Myocyte (in vitro differentiated cells): ENCODE measurements at places on chromosomes 3 and 15. TPM values are rescaled to one million over a fixed set of nuclear protein-coding genes. Genes with fewer than 3 reads are reported as not detected.

GRCh38 chr3:56988458-56989168 lies 71.9 kb upstream of the SPATA12 start:
- peak; percentile 87 for DNase-seq

GRCh38 chr3:191139736-191140135 lies 59.3 kb upstream of the OSTN start:
- no peak for DNase-seq

- DNase-seq = no peak
Measured at GRCh38 chr15:89646416-89647141, 8.7 kb downstream of the KIF7 start.

DNA sequence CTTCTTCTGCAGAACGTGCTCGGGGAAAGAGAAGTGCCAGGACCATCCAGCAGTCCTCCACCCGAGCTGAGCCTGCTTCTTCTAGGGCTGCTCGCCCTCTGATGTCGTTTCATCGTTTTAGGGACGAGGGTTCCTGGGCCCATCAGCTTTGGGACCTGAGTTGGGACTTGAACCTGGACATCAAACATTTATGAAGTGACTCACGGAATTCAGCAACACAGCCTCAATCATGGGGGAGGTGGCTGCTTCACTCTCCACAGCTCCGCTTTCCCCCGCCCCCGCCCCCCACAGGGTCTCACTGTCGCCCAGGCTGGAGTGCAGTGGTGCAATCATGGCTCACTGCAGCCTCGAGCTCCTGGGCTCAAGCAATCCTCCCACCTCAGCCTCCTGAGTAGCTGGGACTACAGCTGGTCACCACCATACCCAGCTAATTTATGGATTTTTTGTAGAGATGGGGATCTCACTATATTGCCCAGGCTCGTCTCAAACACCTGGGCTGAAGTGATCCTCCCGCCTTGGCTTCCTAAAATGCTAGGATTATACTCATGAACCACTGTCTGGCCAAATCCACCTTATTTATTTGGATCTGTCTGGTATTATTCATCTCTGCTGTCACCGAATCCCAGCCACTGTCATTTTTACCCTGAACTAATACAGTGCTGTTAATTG lies 725 bp upstream of the SCAMP2 start:
- DNase-seq = no peak

- DNase-seq = peak; percentile 54
Measured at GRCh38 chr3:98612996-98613517, 19.6 kb upstream of the CPOX start.

DNA sequence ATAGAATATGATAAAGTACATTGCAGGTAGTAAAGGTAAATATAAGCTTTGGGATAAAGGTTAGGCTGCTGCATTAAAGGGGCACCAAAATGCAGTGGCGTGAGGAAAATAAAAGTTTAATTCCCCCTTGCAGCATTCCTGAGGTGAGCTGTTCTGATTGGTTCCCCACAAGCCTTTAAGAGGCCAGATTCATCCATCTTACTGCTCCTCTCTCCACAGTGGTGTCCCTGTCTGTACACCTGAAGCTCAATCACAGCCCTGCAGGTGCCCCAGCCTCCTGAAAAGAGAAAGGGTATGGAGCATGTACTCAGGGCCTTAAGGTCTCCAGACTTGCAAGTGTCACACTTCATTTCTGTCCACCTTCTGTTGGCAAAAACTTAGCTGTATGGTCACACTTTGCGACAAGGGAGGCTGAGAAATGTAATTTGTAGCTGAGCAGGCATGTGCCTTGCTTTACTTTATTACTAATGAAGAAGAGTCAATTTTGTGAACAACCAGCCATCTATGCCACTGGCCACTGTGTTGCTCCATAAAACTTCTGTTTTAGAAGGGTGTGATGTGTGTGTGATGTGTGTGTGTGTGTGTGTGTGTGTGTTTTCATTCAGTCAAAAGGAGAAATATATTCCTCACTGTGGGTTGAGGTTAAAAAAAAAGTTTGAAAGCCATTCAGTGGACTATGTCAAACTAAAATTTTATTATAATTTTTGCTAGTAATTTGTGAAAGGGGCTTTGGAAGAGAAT lies 12.8 kb downstream of the LACTB start:
- no peak for DNase-seq

- no peak for DNase-seq
Measured at GRCh38 chr3:143138953-143139352, 19.4 kb downstream of the CHST2 start.

- DNase-seq = no peak
Measured at GRCh38 chr3:54185740-54186139, 63.4 kb downstream of the CACNA2D3 start.

GRCh38 chr3:64919934-64920333 lies 232.1 kb upstream of the ADAMTS9 start:
- DNase-seq = no peak

DNA sequence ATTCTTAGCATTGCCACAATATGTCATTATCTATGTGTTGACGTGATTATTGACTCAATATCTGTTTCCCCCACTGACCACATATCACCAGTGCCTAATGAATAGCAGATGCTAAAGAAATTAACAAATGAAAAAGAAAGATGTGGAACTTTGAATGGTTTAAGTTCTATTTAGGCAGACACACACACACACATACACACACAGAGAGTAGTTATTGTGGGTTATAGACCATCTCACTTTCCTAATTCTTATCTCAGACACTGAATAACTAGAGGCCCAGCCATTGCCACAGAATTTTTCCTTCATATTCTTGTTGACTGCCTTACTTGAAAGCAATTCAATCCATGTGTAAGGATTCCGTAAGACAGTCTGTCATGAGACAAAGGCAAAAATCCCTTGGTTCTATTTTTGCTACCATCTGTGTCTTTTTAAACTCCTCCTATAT lies 61.9 kb upstream of the PHLDB2 start:
- DNase-seq = no peak

DNA sequence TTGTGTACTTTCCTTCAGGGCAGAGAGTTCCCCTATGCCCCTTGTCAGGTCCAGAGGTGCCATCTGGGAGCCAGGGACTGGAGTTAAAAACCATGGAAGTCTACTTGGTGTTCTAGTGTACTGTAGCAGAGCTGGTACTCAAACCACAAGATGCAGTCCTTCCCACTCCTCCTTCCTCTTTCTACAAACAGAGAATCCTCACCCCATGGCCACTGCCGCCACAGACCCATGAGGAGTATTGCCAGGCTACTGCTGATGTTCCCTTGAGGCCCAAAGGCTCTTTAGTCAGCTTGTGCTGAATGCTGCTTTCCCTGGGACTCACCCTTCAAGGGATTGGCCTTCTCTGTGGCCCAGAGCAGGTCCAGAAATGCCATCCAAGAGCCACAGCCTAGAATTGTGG lies 229.2 kb upstream of the ZPLD1 start:
- DNase-seq = no peak

- peak; percentile 45 for DNase-seq
Measured at GRCh38 chr3:187040516-187041361, 98.6 kb downstream of the RPL39L start.

GRCh38 chr3:134445636-134446035 lies 40.1 kb downstream of the ANAPC13 start:
- DNase-seq = peak; percentile 34

DNA sequence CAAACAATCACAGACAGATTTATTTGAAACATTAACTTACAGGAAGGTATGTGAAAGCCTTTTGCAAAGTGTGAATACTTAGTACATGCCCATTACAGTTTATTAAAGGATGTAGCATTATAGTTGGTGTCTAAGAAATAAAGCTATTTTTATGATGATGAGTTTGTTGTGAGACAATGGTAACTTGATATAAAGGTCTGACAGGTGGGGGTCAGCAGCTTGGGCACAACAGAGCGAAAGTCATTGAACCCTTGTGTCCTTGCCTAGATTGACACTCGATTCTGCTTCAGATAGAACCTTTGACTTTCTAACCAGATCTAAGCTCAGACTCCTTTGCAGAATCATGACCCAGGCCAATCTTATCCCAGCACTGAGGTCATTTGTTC lies 777.9 kb downstream of the NTRK3 start:
- no peak for DNase-seq

- DNase-seq = peak; percentile 48
Measured at GRCh38 chr3:38376098-38376816, 29.7 kb downstream of the XYLB start.

DNA sequence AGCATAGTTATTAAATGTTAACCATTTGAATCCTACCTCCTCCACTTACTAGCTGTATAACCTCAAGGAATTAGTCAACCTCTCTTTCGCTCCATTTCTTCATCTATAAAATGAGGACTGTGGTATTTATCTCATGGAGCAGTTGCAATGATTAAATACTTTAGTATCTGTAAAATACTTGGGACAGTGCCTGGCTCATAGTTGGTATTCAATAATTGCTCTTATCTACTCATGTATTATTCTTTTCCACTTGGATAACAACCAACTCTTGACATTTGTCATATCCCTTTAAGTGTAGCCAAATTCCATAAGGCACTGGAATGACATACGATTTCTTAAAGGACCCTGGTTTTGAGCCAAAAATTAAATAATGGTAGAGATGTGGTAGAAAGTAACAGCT lies 72.0 kb downstream of the FSIP1 start:
- DNase-seq = no peak

DNA sequence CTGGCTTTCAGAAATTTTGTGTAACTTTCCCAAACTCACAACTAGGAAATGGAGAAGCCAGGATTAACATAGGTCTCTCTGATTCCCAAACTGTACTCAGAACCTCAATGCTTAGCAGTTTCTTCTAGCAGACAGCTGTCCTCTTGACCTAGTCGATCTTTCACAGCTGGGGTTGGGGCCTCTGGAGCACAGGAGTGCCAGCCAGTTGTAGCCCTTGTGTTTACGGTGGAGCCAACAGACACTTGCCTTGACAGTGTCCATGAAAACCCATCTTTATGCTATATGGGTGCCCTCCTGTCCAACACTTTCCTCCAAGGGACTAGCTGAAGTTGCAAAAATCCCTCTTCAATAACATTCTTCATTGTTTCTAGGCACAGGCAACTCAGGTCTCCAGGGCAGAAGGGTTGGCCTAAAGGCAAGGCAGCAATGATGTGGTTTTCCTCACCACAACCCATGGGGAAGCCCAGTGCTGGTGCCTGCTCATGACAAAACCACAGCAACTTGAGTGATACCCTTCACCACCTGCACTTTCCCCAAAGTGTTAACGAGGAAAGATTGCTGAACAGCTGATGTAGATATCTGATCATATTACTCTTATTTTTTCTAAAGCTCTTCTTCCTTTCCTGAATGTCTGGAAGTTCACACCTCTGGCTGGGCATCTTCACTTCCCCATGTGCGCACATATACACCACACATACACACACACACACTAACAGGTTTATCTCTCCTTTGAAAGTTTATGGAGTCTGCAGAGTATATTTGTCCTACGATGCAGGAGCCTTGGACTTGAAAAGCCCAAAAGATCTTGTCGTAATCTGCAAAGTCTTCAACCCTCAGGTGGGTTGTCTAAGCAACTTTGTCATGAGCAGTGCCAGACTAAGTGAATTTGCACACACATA lies 11.0 kb upstream of the KNG1 start:
- DNase-seq = peak; percentile 67

- peak; percentile 85 for DNase-seq
Measured at GRCh38 chr3:195558602-195559001, 15.5 kb upstream of the PPP1R2 start.

GRCh38 chr3:134065252-134066157 lies 35.8 kb upstream of the SLCO2A1 start:
- DNase-seq = no peak

DNA sequence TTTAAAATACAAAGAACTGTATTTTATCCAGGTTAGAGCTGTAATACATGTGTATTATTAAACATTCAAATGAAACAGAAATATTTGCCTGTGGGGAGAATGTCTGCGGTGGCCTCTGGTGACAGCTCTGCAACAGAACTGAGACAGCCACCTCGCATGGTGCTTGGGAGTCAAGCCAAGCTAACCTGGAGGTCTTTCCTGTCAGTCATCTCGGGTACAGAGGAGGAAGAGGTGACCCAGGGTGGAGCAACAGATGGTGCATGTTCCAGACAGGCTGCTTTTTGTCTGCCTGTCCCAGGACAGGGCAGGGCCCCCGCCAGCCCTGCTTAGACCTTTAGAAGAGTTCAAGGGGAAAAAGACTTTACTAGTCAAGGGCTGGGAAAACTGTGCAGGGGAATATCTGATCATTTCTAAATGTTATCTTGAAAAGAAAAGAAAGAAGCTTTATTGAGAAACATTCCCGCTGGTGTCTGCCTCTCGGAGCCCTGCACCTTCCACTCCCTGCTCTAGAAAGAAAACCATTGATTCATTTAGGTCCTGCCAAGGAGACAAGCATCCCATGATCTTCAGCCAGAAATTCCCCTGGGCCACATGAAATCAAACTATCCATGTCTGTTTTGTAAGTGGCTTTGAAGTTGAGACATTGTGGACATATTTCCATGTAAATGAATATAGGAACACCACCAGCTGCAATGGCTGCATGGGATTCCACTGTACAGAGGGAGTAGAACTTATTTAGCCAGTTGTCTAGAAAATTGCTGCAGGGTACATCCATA lies 5.5 kb upstream of the NR2E3 start:
- no peak for DNase-seq

DNA sequence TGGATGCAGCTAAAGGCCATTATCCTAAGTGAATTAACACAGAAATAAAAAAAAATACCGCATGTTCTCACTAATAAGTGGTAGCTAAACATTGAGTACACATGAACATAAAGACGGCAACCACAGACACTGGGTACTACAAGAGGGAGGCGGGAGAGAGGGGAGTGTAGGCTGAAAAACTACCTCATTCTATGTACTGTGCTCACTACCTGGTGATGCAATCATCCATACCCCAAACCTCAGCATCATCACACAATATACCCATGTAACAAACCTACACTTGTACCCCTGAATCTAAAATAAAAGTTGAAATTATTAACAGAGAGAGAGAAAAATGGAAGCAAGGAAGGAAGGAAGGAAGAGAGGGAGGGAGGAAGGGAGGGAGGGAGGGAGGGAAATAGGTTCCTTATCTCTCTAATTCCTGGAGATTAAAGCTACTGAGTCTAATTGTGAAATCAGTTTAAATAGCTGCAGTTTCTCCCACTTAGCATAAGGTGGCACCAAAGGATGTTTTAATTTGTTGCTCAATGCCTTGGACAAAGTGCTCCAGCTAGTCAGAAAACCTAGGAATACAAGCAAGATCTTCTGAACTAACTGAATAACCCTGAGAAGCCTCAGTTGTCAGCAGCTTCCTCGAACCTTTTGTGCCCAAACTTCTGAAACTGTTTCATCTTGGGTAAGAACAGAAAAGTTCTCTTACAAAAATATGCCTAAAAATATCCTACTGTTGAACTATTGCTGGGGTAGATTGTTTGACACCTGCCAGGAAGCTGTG lies 79.4 kb upstream of the ATP11B start:
- DNase-seq = peak; percentile 75

Gene GOLGA8Q
- 0.48 and 0.52 TPM in 2 replicates for total RNA-seq

Gene PLSCR2
- not detected in 2 replicates for total RNA-seq

Gene BOC
- total RNA-seq = 10.7 and 22.8 TPM in 2 replicates

Gene ANKUB1
- not detected in 2 replicates for total RNA-seq

Gene GPR171
- total RNA-seq = not detected in 2 replicates

Gene TMEM115
- total RNA-seq = 61.7 and 69.0 TPM in 2 replicates

Gene CYP1A2
- total RNA-seq = not detected in 2 replicates

Gene ZNF860
- total RNA-seq = 0.36 and 0.48 TPM in 2 replicates

Gene PLSCR5
- not detected in 2 replicates for total RNA-seq

Gene APOD
- 3.6 and 5.5 TPM in 2 replicates for total RNA-seq

Gene SERINC4
- 0.10 TPM in 1 of 2 replicates, not detected in the other for total RNA-seq
